Fibroblast of skin of left quadriceps (primary cell): ENCODE measurements at places on chromosomes 6 and 20.

DNA sequence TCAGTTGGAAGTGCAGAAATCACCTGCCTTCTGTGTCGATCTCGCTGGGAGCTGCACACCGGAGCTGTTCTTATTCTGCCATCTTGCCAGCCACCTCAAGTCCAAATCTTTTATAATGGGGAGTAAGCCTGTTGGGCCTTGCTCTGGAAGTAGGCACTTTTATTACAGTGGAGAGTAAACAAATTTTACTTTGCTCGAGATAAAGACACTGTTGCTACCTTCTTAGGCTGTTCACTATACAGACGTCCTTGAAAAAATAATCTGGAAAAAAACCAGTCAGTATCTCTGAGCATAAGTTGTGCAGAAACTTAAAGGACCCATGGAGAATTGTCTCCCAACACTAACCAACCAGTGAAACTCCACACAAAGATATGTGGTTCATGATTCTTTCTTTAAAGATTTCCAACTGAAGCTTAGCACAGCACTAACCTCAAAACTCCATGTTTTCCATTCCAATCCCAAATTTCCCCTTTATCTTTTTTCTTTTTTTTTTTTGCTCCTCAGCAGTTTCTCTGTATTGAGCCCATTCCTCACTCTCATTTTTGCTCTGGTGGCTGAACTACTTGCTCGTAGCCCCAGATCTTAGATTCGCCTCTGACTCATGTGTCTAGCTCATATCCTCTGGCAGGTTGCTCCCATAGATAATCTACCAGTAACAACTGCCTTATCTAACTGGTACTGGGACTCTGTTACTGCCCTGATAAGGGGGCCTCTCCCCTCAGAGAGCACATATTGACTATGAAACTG, 34.3 kb upstream of the COL9A1 start:
- no peak for DNase-seq

DNA sequence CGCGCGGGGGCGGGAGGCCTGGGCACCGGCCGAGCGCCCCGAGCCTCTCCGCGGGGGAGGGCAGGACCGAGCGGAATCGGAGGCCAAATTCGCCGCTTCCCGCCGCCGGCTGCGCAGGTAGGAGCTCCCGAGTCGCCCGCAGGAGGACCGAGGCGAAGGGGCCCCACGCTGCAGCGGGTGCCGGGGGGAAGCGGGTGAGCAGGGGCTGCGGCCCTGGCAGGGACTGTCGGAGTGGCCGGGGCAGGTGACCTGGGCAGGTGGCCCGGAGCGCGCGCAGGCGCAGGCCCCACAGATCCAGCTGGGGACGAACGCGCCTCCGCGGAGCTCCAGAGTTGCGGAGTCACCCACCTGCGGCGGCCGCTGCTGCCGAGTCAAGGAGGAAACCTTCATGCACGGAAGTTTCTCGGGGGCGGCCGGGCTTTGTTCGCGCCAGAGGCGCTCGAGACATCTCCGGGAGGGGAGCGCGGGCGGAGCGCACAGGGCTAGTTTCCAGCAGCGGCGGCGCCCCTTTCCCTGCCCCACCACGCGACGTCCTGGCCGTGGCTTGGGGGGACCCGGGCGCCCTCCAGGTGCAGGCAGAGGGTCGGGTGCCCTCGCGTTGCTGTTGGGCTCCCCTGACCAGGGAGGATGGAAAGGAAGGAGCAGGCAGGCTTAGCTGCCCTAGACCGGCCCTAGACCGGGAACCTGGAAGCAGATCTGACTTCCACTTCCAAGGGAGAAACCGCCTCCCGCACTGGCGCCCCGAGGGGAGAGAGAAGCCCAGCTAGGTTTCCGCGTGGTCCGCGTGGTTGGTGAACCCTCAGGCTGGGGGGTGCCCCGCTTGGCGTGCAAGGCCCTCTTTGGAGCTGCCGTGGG, 590 bp downstream of the SLCO4A1 start:
- no peak for DNase-seq

DNA sequence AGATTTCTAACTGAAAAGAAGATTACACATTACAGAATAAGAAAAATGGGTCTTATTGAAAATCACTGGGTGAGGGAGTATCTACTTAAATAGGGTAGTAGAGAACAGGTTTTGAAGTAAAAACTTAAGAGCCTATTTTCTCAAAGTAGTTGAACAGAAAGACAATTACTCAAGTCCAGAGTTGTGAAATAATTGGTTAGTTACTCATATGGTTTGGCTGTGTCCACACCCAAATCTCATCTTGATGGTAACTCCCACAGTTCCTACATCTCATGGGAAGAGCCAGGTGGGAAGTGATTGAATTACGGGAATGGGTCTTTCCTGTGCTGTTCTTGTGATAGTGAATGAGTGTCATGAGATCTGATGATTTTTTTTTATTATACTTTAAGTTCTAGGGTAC, 1035.3 kb upstream of the GJE1 start:
- DNase-seq, result no peak

DNA sequence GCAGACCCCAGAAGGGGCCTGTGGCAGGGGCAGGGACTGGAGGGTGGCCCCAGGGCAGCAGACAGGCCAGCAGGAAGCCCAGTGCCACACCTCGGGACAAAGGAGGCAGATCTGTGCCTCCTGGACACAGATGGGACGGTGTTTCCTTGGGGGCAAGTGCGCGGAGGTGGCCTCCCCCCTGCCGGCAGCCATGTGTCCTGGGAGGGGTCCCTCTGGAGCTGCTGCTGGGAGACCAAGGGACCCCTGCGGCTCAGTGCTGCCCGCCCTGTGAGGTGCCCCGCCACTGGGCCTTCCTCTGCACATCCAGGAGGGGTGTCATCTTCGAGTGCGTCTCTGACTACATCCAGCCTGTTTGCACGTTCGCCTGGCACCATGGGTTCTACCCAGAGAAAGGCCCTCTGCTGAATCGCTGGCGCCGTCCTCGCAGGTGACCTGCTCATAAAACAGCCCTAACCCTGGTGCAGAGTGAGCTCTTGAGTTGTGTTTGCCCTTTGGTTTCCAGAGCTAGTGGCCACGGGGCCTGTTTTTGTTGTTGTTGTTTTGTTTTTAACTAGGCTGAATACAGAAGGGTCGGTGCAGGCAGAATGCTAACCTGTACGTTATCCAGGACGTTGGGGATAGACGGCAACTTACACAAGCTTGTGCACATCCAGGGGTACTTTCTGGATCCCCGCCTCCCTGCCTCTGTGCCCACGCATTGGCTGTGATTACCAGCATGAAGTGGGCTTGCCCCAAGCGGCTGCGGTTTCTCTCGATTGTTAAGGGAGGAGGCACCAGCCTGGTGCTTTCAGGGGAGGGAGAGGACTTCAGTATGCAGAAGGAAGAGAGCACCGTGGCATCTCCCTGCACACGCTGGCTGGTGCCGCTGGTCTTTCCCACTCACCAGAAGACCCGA, 1.3 kb upstream of the KCNQ2 start:
- no peak for DNase-seq

DNA sequence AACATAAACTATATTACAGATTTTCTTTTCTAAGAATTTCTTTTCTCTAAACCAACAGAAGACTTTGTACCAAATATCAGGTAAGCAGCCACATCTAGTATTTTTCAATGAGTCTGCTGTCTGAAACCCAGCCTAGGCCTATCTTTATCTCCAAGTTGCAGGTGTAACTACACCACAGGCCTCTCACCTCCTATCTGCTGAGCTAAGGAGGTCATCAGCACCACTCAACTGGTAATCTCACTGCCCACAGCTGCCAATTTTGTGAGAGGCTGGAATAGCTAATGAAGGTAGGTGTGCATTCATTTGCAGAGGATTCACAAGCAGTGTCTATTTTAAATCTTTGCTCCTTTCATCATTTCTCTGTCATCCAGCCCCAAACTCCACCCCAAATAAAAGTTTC, 584.8 kb downstream of the HDGFL1 start:
- no peak for DNase-seq

DNA sequence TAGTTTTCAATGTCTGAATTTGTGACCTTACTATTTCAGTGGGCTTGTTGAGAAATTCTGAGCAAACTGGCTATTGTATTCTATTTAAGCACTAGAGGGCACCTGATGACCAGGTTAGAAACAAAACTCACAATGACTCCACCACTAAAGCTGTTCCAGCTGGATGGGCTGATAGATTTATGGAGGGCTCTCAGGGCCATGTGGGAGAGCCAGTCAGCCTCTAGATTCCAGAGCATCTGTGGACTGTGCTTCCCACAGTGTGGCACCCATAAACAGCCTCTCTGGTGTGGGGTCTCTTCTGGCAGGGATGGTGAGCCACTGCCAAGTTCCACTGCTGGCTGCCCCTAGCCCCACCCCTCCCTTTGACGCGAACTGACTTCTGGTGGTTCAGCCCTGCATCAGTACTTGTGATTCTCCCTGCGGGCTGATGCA, 29.2 kb downstream of the C6orf58 start:
- DNase-seq, result peak; percentile 22

DNA sequence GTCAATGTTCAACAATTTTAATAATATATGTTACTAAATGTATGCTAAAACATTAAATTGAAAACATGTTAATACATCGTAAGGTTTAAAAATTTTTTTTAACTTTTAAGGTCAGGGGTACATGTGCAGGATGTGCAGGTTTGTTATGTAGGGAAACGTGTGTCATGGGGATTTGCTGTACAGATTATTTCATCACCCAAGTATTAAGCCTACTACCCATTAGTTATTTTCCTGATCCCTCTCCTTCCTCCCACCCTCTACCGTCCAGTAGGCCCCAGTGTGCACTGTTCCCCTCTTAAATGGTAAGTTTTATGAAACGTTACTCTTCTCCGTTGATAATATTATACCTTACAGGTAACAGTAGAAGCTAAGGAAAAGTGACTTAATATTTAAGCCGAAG, 15.8 kb downstream of the PDE7B start:
- no peak for DNase-seq

DNA sequence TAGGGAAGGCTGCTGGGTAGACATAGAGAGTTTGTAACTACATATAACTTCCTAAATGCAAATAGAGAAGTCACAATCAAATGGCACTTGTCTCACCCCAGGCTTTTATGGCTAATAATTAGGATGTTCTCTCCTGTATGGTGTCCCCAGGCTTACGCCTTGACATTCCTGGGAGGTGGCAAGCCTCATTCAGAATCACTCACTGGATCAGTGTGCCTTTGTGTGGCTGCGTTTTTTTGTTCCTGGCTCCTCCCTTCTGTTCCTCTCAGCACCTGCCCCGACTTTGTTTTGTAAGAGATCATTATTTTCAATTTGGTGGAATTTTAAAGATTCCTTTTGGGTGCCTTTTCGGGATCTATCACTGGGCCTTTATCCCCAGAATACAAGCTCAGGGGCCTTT, 5.7 kb downstream of the LAMP5 start:
- no peak for DNase-seq

DNA sequence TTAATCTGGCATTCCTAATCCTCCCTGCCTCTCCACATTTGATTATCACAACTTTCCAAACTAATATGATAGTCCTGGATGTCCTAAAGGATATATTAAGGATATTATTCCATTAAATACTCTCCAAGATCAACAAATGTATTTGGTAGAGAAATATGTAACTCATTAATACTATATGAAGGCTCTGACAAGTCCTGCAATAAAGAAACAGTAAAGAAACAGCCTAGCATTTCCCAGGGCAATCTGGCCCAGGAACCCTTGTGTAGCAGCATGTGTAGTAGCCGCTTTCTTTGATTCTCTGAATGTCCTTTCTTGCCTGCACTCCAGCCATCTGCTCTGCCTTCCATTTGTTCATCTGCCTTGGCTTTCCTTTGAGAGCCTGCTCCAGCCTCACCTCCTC, 23.7 kb downstream of the TRAM2 start:
- DNase-seq, result no peak

DNA sequence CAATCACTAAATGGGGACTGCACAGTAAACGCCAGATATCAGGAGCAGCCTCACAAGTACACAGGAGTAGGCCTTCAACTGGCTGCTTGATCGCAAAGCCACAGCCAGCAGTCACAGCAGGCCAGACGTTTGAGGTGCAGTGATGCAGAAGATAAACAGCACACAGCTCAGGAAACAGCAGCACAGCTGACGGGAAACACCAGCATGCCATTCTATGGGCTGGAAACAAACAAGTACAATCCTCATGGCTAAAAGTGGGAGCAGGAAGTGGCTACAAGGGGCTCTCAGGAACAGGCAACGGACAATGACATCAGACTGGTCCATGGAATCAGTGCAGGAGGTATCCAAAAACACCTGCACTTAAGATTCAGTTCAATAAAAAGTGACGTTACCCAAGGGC, 111.0 kb downstream of the DTNBP1 start:
- DNase-seq, result no peak

GRCh38 chr6:110951986-110952794, 6.3 kb upstream of the GTF3C6 start:
- DNase-seq, result peak; percentile 52

- no peak for DNase-seq
These were observed 96.2 kb downstream of the PSMG4 start for GRCh38 chr6:3355011-3355357.

- DNase-seq, result no peak
These were observed 113.0 kb upstream of the SIRPA start for GRCh38 chr20:1782181-1782580.

DNA sequence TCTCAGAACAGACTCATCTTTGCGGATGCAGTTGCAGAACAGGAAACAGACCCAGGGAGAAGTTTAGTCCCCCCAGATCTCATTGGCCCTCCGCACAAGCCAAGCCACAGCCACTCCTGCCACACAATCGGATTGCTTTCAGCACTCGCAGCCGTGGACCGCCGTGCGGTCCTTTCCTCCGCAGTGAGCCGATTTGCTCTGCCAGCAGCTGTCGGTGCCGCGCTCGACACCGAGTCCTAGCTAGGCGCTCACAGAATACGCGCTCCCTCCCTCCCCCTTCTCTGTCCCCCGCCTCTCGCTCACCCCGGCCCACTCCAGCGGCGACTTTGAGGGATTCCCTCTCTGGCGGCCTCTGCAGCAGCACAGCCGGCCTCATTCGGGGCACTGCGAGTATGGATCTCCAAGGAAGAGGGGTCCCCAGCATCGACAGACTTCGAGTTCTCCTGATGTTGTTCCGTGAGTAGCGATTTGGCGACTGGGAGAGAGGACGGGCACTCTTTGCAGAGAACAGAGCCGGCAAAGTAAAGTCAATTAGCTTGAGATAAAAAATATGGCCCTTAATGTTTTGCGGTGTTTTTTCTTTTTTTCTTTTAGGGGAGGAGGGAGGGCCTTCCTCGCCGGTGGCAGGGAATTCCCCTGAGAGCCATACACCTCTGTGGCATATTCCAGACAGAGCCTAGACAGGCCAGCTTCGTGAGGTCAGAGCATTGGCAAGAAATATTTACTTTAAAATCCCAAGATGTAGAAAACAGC, at the start of gene LAMP5:
Gene LAMP5, plus strand, starts transcription at position 130 of the 753 bp plus-strand sequence. Its CDS starts 263 bp downstream, at position 393.
- DNase-seq, result no peak

DNA sequence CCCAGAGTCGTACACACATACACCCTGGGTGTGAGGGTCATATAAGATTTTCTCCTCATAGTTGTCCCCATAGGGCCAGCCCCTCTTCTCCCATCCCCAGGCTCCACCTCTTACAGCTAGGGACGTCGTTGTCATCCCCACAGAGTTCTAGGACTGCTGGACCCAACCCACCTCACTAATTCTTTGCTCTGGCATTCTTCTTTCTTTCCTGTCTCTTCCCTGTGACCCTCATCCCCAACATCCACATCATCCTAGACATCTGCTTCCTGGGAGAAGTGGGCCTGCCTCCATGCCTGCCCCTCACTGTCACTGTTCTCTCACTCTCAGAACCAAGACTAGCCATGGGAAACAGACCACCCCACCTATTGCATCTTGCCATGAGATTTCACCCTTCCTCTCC, 1.1 kb downstream of the PSMF1 start:
- no peak for DNase-seq
